Stimulated activated CD4-positive, alpha-beta T cell treated with anti-CD3 and anti-CD28 coated beads, Interleukin-1b, Interleukin-23, amount 100 ng/mL, for 1 hour (primary cell): ENCODE measurements at places on chromosomes 7 and 10.

GRCh38 chr10:117454502-117454901, 79.3 kb upstream of the PDZD8 start:
- DNase-seq: no peak

DNA sequence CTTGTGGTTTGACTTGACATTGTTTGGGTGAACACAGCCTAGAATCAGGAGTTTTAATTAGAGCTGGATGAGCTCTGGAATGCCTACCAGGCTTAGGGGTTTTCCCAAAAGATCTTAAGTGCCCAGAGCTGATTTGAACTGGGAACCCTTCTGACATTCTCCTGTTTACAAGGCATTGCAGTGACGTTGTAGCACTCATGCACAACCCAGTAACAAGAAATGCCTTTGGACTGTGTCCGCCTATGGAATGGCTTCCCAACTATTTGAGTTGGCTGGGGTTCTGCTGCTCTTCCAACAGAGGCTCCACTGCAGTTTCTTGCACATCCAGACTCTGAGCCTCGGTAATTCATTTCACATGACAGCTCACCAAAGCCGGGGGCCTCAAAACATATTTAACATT, 76.7 kb upstream of the MKX start:
- DNase-seq: no peak

- DNase-seq: no peak
Observed at GRCh38 chr10:13053794-13054462, 46.0 kb upstream of the OPTN start.

- DNase-seq: no peak
Observed at GRCh38 chr7:155230169-155230593, 67.5 kb upstream of the INSIG1 start.

DNA sequence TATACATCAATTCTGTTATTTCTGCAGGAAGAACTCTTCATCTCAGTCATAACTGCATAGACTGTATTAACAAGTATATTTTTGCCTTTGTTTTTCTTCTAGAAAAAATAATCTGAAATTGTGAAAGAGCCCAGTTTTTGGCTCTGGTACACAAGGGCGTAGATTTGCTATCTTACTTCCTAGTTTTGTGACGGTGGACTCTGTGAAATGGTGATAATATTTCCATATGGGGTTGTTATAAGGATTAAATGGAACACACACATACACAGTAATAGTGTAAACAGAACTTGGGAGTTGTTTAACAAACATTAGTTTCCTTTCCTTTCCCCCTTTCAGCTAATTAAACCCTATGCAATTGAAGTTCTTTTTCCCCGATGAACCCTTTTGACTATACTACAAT, 108.7 kb downstream of the MKLN1 start:
- DNase-seq: no peak

GRCh38 chr7:10793995-10794775, 179.5 kb upstream of the PHF14 start:
- no peak for DNase-seq

GRCh38 chr7:32074787-32075585, 4.8 kb upstream of the PDE1C start:
- no peak for DNase-seq

- no peak for DNase-seq
Observed at GRCh38 chr10:13327534-13327933, 20.6 kb downstream of the SEPHS1 start.

DNA sequence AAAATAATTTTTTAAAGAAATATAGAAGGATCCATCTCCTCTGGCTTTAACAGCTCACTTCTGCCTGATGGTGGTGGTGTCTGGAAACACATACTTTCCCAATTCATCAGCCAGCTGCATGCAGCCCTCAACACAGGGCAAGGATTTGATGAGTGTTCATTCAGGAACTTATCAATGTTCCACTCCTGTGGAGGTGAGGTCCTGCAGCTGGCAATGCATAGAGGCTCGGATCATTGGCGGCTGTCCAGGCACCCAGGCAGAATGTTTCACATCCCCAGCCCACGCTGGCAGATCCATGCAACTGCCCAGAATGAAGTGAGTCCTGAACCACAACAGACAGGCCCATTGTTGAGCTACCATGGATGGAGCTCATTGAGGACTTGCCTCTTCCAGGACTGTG, 55.2 kb upstream of the KCNMA1 start:
- DNase-seq: no peak

- DNase-seq: no peak
Observed at GRCh38 chr7:123789817-123790216, 41.0 kb upstream of the WASL start.

GRCh38 chr7:139254728-139255127, 23.7 kb downstream of the UBN2 start:
- no peak for DNase-seq

DNA sequence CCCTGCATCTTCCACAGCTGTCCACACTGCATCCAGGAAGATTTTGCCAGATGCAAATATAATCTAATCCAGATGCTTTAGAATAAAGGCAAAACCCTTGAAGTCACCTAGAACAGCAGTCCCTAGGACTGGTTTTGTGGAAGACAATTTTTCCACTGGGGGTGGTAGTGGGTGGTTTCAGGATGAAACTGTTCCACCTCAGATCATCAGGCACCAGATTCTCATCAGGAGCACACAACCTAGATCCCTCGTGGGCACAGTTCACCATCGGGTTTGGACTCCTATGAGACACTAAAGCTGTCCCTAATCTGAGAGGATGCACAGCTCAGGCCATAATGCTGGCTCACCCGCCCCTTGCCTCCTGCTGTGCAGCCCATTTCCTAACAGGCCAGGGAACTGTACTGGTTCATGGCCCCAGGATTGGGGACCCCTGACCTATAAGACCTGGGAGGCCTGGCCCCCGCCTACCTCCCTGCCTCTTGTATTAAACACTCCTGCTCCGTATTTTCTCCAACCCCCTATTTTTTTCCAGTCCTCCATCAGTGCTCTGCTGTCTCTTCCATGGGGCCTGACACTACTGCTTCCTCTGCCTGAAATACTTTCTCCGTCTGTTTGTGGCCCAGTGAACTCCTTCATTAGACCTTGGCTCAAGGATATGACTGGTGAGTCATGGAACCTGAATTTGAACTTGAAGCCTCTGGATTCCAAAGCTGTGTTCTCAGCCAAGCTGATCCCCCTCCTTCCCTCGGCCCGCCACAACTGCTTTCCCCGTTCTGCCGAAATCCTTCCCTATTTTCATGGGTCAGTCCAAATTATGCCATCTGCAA, 79.9 kb upstream of the RHEB start:
- DNase-seq: no peak

- DNase-seq: no peak
Observed at GRCh38 chr10:125521721-125522680, 161.0 kb downstream of the TEX36 start.
